ENCODE measurements at places on chromosomes 5 and 9.
A peak's percentile ranks its signal among the peaks of the same experiment; 100 is the strongest.

DNA sequence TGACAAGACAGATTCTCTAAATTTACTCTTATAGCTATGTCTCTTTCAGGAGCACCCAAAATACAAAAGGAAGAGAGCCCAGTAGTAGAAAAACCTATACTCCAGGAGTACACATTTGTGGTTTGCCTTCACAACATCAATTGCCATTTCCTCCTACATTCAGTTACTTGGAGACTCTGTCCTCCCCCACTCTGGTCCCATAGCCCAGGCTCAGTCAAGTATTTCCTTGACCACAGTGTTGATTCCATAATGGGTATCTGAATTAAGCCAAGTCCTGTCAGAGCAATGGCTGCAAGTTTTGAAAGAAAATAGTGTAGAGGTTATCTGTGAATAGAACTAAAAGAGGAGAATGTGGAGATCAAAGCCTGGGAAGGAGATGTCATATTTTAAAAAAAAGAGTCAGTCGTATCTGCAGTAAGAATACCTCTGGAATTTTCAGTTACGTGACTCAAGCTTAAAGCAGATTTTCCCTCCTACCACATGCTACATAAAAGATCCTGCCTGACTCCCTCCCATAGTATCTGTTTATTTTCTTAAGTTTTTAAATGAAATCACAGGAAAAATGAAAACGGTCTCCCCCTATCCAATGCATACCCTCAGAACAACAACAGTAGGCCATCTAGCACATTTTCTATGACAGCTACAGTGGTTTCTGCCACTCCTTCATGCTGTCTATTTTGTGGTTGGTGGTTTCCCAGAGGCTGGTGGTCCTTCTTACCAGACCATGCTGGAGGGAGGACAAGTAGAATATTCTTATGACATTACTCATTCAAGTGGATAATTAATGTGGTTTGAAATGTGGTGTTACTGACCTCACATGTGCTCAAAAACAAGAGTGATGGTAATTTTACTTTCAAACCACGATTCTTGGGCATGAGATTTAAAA is 249.7 kb upstream of the TMEM161B start:
- DNase-seq, result no peak

DNA sequence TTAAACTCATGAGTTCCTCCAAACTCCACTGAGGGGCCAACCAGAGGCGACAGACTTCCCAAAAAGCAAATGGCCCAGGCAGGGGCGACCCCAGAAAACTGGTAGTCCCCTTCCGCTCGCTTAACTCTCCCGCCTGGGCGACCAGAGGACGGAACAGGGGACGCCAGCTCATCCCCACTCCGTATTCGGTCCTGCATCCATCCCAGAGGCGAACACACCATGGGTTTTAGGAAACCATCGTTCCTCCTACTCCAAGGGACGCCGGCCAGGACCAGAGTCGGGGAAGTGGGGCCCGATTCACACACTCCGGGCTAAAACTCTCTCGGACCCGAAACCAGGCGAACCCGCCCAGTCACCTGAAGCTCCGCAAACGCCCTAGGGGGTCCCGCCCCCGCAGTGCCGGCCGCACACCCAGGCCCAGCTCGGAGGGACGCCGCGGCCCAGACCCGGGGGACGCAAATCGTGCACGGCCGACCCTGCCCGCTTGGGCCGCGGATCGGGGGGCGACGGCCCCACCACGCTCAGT is 478 bp downstream of the TEX10 start:
- peak; percentile 25 for DNase-seq

DNA sequence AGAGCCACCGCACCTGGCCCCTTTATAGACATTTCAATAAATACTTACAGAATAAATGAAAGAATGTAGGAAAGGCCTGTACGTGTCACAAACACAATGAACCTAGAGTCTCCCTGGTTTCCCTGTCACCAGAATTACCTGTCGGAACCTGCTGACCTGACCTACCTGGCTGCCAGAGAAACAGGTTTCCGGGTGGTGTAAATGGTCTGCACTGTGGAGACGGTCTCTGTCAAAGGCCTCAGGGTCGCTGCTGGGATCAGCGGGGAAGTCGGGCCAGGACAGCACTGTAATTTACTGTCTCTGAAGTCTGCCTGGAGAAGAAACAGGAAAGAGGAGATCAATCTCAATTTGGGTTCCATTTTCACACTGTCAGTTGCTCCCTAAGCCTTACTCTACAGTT is 9.3 kb upstream of the FRRS1L start:
- no peak for DNase-seq

DNA sequence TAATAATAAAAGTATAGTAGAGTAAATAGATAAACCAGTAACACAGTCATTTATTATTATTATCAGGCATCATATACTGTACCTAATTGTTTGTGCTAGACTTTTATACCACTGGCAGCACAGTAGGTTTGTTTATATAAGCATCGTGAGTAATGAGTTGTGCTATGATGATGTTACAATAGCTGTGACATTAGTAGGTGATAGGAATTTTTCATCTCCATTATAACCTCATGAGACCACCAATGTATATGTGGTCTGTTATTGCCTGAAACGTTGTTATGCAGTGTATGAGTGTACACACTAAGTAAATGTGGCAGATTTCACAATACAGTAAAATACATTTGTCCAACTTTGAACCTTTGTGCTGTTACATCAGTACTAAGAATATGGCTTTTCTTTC is 72.7 kb upstream of the SPATA31D4 start:
- no peak for DNase-seq

- DNase-seq, result no peak
Observed at GRCh38 chr9:77161966-77162365, 15.4 kb upstream of the VPS13A start.

DNA sequence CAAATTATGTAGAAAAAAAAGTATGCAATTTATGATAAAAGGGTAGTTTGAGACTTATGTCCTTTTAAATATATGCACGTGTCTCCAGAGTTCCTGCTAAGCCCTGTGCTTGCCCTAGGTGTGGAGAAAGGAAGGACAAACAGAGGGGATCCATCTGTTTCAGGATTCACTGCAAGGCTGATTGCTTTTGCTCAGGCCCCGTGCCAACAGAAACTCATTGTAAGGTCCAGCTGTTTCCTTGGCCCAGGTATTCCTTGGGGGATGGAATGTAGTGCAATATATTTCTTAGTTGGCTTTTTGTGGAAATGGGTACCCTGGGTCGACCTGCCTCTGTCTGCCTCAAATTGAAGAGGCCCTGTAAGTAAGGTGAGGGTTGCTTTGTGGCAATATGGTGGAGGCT is 268.6 kb upstream of the CLINT1 start:
- DNase-seq, result no peak

DNA sequence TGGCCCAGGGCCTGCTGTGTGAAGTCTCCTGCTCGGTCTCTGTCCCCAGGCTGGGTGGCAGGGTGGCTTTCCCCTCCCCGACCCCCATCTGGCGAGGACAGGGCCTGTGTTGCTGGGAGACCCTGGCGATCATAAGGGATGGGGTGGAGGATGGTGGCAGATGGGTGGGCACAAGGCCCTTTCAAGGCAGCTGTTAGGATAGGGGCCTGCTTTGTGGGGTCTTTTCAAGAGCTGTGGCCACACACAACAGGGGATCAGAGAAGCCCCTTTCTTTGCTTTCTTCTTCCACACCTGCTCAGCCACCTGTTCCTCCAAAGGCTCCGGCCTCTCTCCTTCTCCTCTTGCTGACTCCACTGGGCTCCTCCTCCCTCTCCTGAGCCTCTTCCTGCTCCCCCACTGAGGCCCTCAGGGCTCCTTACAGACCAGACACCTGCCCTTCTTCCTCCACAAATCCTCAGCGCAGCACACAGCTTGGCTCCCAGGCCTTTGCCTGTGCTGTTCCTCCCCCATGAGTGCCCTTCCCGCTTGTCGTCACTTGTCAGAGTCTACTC is 15.0 kb upstream of the NEURL1B start:
- DNase-seq, result no peak

DNA sequence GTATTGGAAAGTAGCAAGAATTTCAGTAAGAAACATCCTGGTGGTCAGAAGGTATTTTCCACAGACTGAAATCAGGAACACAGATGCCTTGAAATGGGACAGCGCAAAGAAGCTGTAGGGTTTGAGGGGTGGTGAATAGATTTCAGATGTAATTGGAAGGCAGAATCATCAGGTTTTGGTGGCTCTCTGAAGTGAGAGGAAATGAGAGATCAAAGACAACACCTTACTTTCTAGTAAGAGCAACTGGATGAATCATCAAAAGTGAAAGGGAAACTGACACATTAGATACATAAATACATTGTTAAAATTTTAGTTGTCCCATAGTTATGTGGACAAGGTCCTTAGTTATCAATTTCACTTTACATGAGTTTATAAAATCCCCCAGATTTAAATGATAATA is 188.2 kb upstream of the SLC27A6 start:
- no peak for DNase-seq

- DNase-seq, result peak; percentile 48
Observed at GRCh38 chr5:50667023-50667652, 701 bp downstream of the PARP8 start.

- no peak for DNase-seq
Observed at GRCh38 chr5:52010454-52010853, 627.2 kb downstream of the ISL1 start.

All from stimulated activated CD4-positive, alpha-beta T cell treated with anti-CD3 and anti-CD28 coated beads, Interleukin-4, amount 100 ng/mL, for 4 hours (primary cell).